ENCODE measurements at places on chromosomes 13 and 19.

DNA sequence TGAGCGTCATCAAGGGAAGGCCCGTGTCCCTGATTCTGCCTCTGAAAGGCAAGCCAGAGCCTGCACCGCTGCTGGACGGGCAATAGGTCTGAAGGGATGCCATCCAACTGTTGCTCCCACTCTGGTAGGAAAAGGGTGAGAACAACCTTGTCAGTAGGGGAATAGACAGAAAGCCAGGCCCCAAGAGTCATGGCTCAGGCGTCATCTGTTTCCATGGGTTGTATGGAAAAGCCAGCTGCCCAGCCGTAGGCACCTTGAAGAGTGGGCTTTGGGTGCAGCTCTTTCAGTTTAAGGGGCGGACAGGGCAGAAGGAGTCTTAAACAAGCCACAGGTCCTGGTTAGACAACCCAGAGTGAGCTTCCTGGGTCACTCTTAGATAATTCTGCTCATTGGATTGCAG lies 66.5 kb downstream of the RNF6 start:
- no peak for DNase-seq

DNA sequence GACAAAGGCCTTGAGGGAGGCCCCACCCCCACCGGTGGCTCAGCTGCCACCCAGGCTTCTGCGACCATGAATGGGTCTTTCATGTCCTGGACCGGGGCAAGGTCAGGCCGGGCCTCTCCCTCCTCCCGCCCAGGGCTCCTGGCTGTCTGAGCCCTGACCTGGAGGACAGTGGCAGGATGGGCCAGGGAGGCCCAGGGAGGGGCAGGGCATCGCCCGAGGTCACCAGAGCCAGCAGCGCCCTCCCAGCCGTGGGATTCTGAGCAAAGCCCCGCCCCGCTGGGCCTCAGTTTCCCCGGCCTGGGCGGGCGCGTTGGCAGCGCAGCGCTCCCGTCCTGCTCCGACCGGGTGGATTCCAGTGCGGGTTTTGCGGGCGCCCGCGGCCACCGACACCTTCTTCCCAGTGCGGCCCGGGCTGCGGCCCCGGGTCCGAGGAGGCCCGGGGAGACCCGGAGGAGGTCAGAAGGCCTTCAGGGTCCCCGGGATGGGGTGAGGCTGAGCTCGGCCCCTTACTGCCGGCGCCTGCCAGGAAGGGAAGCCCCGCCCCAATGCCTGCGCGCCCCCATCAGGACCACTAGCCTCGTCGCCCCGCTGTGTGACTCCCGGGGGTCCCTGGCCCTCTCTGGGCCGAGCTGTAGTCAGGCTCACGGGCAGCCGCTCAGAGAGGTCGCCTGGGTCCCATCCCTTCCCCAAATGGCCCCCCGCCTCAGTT lies 24.6 kb upstream of the SEMA6B start:
- no peak for DNase-seq

- DNase-seq, result no peak
Measured at GRCh38 chr13:33690354-33690753, 127.6 kb upstream of the RFC3 start.

GRCh38 chr19:9727644-9728043 lies 40.9 kb downstream of the ZNF846 start:
- DNase-seq, result no peak

- no peak for DNase-seq
Measured at GRCh38 chr19:30788105-30788765, 416.1 kb downstream of the ZNF536 start.

DNA sequence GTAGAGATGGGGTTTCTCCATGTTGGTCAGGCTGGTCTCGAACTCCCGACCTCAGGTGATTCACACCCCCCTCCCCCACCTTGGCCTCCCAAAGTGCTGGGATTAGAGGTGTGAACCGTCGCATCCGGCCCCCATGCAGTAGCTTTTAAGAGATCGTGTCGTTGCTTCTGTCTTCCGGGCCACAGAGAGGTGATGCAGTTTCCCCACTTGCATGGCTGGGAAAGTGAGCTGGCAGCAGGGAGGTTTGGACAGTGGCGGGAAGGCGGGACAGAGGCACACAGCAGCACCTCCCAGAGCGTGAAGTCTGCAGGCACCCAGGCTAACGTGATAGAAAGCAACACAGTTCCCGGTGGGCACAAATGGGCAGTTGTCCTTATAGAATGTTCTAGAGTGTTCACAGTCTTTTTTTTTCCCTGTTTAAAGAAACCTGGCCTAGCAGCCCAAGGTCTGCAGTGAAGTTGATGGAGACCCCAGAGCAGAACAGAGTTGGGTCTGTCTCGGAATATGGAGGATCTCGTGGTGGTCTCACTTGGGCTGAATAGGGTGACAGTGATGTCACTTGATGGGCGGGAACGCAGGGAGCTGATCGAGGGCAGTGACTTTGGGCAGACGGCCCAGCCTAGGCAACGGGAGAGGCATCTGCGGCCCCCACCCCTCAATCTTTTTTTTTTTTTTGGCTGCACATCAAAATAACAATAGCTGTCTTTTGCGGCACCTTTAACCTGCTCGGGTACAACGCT lies 4.9 kb downstream of the UHRF1 start:
- no peak for DNase-seq
